GM03348 (cell line): ENCODE measurements at places on chromosomes 3 and 15.

GRCh38 chr3:142027300-142027699 is 122.0 kb downstream of the TFDP2 start:
- DNase-seq = peak; percentile 10

DNA sequence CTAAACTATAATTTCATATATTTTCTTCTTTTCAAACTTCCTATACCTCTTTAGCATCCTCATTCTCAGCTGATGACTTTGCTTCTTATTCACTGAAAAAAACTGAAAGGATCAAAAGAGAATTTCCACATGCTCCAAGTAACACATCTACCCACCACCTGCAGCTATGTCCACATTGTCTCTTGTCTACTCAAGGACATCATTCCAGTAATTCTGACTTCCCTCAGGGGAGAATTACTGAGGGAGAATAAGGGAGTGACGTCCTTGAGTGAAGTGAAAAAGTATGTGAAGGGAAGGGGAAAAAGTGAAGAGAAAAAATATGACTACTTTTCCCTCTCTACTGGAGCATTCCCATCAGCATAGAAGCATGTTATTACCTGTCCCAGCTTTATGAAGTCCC is 32.6 kb downstream of the ETFA start:
- no peak for DNase-seq

DNA sequence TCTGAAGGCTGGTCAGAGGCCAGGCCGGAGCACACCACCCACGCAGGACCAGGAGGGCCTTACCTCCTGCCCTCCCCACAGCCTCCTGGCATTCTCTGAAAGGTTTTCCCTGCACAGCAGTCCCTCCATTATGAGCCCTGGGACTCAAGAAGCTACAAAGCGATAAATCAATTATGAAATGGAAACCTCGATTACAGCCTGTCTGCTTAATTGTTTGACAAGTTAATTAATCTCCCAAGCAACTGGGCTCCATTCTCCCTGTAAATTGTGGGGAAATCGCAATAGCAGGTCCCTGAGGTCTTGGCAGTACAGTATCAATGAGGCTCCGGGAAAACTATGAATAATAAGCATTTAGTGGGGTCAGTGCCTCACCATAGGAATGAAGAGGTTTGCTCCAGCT is 683.5 kb downstream of the NTRK3 start:
- no peak for DNase-seq

- DNase-seq = no peak
Measured at GRCh38 chr3:135159681-135160247, 364.7 kb downstream of the EPHB1 start.

DNA sequence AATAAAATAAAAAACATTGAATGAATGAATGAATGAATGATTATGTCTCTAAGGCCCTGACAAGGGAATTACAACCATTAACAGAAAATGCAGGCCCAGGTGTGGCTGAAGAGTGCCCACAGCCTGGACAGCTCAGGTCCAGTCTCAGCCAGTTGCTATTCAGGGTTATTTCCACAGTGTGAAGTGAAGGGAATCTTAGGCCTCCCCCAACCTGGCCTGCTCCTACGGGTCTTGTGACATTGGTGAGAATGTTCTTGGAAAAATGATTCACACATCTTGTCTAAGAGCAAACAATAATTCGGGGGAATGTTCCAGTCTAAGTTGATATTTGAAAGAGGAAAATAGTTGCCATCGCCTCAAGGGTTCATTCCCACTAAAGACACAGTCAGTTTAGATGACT is 37.0 kb downstream of the MINDY4B start:
- peak; percentile 13 for DNase-seq

DNA sequence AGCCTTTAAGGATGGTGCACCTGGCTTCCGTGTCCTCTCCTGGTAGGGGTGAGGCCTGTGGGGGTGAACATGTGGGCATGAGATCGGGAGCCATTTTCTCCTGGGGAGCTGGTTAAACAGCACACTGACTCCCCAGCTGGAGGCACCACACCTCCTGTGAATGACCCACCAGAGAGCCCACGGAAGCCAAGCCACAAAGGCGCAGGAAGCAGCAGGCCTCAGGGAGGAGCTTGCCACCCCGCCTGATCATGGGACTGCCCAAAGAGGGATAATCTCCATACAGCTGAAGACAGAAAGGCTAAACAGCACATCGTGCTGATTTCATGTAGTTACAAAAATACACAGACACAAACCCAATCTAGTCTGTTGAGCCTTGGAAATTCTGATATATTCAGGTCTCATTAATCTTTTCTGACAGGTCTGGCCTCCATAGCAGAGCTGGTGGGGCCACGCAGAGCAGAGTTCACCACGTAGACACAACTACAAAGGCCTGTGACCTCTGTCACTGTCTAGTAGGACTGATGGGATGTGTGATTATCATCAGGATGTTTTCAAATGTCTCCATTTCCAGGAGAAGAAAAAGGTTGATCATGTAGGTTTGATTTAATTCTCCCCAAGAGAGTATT is 75.2 kb downstream of the DUT start:
- no peak for DNase-seq

DNA sequence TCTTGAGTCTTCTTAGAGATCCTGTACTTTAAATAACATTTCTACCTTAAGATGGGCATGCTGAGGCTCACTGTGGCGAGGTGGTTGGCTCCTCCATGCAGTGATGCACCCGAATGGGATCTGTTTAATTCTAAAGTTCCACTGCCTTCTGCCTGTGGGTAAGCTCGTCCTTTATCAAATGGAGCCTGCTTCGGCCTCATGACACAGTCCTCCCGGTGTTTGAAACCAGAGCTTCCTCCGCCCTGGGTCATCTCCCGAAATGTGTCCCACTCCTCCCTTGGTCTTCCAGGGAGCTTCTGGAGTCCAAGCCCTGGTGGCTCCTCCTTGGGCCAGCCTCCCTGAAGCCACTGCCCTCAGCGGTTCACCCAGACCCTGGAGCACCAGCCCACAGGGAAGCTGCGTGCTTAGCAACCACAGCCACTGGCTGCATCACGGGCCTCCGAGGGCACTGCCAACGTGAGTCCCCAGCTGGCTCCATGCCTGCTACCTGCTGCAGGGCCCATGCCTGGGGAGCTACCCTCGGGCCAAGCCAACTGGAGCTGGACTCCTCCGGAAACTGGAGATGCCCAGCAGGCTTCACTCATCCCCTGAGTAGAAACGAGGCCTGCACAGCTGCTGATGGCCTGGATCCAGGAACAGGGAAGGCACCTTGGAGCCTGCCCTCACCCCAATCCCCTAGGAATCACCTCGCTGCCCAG is 3.3 kb downstream of the RHCG start:
- no peak for DNase-seq

GRCh38 chr3:49665822-49666519 is 8.2 kb upstream of the APEH start:
- DNase-seq = no peak

- peak; percentile 44 for DNase-seq
Measured at GRCh38 chr3:61914276-61914675, 352.9 kb downstream of the PTPRG start.

GRCh38 chr3:16407366-16407765 is 106.1 kb downstream of the RFTN1 start:
- DNase-seq = no peak
